PC-3 (cell line): ENCODE measurements at places on chromosomes 4 and X. TPM values are rescaled to one million over a fixed set of nuclear protein-coding genes. Genes with fewer than 3 reads are reported as not detected.

GRCh38 chr4:107931775-107932321, 499 bp downstream of the CYP2U1 start:
- no peak for DNase-seq

GRCh38 chrX:107669261-107669660, 41.0 kb downstream of the PRPS1 start:
- DNase-seq: no peak

GRCh38 chrX:9698576-9698975, 67.1 kb downstream of the GPR143 start:
- DNase-seq: no peak

DNA sequence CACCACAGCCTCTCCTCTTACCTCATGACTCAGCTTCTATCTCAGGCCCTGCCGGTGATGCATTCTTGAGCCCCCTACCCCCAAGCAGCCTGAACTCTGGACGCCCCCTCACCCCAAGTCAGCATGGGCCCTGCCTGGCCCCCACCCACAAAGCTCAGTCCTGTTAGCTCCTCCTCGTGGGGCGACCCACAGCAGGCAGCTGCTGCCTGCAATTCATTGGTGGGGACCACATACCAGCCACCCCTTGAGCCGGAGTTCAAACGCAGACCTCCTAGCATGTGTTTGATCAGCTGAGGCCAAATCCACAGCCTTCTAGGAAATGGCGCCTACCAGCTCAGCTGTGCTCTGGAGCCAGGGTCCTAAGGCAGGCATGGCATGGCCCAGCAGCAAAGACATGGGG, 111.8 kb downstream of the EFNB1 start:
- no peak for DNase-seq

DNA sequence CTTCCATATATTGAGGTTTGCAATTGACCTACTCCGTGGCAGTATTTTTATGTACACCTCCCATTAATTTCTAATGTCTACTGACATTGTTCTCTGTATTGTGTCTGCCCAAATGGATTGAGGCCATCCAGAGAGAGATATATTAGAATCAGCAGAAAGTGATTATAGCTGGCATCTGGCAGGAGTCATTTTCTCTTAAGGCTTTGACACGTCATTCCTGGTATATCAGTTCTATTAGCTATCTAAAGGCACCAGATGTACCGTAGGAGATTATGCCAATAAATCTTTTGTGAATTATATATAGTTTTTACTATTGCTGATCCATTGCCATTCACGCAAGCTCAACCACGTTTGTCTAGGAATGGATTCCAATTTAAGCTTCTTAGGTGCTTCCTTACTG, 1026.4 kb upstream of the IGFBP7 start:
- no peak for DNase-seq

DNA sequence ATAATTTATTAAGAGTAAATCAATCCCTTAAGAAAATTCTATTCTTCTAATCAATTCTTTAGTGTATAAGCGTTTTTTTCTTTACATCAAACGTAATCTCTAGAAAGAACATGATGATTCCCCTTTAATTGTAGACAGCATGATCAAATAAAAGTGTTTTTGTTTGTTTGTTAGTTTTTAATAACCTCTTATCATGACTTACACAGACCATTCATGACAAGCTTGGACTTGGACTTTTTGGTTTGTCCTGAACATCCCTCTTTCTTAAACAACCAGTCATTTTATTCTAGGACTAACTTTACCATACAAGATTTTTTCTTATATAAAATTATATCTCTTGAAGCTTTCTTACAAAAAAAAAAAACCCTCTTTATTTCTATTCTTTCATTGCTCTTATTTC, 344.6 kb upstream of the SPOCK3 start:
- peak; percentile 29 for DNase-seq

PIM2 gene
- total RNA-seq: 24.1 and 25.6 TPM in 2 replicates
